ENCODE measurements at places on chromosomes 7 and 10.

DNA sequence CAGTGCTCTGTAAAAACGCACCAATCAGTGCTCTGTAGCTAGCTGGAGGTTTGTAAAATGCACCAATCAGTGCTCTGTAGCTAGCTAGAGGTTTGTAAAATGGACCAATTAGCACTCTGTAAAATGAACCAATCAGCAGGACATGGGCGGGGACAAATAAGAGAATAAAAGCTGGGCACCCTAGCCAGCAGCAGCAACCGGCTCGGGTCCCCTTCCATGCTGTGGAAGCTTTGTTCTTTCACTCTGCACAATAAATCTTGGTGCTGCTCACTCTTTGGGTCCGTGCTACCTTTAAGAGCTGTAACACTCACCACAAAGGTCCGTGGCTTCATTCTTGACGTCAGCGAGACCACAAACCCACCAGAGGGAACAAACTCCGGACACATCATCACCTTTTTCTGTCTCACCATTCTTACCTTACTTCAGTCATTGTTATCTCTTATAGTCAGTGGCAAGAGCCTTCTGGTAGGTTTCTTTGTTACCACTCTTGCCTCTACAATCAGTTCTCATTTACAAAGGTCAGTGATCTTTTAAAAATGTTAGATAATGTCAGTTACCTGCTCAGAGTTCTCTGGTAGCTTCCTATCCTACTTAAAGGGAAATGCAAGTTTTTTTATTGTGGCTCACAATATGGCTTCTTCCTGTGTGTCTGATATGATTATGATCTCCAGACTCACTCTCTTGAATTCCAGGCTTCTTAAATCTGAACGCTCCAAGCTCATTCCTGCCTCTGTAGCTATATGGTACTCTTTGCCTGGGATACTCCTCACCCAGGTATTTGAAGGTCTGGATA is 4.5 kb downstream of the STAM start:
- H3K4me1 ChIP-seq = peaks cover 19% of the 10 kb centered on the region
- no peak overlapping the region for H3K27ac ChIP-seq
- no peaks in the 10 kb centered on the region for H3K27me3 ChIP-seq
- no peak overlapping the region for H3K4me3 ChIP-seq

DNA sequence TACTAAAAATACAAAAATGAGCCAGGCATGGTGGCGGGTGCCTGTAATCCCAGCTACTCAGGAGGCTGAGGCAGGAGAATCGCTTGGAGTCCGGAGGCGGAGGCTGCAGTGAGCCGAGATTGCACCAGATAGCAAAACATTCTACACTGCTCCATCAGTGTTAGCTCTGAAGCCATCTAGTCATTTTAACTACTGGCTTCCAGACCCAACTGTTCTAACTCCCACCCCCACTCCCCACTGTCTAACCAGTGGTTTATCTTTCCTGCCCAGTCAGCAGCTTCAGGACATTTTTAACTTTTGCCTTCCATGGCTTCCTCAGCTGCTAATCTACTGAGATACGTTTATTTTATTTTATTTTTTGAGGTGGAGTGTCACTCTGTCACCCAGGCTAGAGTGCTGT is 6.2 kb upstream of the FRAT1 start:
- no peak overlapping the region for H3K27ac ChIP-seq
- H3K27me3 ChIP-seq = no peaks in the 10 kb centered on the region
- no peak for DNase-seq
- H3K4me3 ChIP-seq = no peak overlapping the region

DNA sequence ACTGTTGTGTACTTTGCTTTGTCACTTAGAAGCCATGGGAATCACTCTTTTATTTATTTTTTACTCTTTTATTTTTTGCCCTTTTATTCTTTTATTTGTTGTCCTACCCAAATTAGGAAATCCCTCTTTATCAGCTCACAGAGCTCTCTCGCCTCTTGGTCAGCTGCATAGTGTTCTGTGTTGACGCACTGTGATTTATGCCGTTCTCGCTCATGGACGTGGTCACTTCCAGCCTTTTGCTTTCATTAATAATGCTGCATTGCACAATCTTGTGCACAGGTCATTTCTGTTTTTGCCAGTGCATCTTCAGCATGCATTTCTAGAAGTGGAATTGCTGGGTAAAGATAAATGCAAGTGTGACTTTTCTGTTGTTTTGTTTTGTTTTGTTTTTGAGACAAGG is 42.3 kb downstream of the FBH1 start:
- no peaks in the 10 kb centered on the region for H3K27me3 ChIP-seq
- H3K4me3 ChIP-seq = no peak overlapping the region
- peak overlapping the region; percentile 70 for H3K27ac ChIP-seq
- DNase-seq = no peak
- peaks cover 10% of the 10 kb centered on the region for H3K4me1 ChIP-seq
- H3K36me3 ChIP-seq = peaks cover 19% of the 10 kb centered on the region

GRCh38 chr7:43938892-43939482 is 12.8 kb downstream of the UBE2D4 start:
- H3K4me3 ChIP-seq = no peak overlapping the region
- H3K27me3 ChIP-seq = no peaks in the 10 kb centered on the region
- DNase-seq = no peak
- H3K36me3 ChIP-seq = no peaks in the 10 kb centered on the region
- peaks cover 17% of the 10 kb centered on the region for H3K4me1 ChIP-seq

GRCh38 chr10:13346283-13347042 is 1.6 kb downstream of the SEPHS1 start:
- H3K27me3 ChIP-seq = no peaks in the 10 kb centered on the region
- no peak for DNase-seq
- no peaks in the 10 kb centered on the region for H3K36me3 ChIP-seq
- H3K27ac ChIP-seq = peak overlapping the region; percentile 88
- H3K4me1 ChIP-seq = peaks cover 3% of the 10 kb centered on the region

DNA sequence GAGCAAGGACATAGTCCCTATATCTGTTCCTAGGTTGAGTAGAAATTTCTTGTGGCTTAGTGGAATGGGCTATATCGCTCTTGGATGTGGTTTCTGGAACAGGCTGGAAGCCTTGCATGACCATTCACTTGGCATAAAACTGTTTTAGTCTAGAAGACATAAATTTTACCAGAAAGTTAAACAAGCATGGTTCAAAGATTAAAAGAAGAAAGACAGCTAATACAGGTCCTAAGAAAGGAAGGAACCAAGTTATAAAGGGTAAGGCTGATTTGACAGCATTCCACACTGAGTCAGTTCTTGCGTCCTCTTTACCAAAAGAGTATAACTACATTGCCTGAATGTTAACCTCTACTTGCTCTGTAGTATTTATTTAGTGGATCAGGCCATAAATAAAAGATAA is 724.2 kb downstream of the SORCS1 start:
- no peak overlapping the region for H3K27ac ChIP-seq
- no peaks in the 10 kb centered on the region for H3K36me3 ChIP-seq
- no peak for DNase-seq
- H3K4me1 ChIP-seq = no peaks in the 10 kb centered on the region
- no peak overlapping the region for H3K4me3 ChIP-seq

- no peak overlapping the region for H3K27ac ChIP-seq
- no peaks in the 10 kb centered on the region for H3K4me1 ChIP-seq
- H3K4me3 ChIP-seq = no peak overlapping the region
- no peak for DNase-seq
- peaks cover 6% of the 10 kb centered on the region for H3K36me3 ChIP-seq
Observed at GRCh38 chr10:27035163-27035562, 65.1 kb downstream of the ANKRD26 start.

DNA sequence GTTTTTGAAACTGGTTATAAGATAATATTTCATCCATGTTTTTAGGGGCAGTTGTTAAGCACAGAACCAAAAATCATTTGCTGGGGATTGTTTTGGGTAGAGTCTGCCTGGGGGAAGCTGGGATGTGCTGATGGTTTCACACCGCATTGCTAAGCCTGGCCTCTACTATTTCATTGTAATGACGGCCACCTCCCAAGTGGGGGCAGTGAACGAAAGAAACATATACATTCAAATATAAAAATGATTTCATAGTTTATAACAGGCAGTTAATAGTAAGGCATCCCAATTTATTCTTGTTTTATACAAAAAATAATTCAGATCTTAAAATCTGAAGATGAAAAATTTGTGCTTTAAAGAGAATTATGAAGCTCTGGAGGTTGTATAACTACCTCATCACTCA is 750.8 kb downstream of the REEP3 start:
- DNase-seq = no peak
- no peak overlapping the region for H3K27ac ChIP-seq
- H3K27me3 ChIP-seq = no peaks in the 10 kb centered on the region

- H3K27me3 ChIP-seq = no peaks in the 10 kb centered on the region
- no peak overlapping the region for H3K27ac ChIP-seq
- no peaks in the 10 kb centered on the region for H3K36me3 ChIP-seq
Observed at GRCh38 chr7:88243345-88243909, 23.6 kb upstream of the SRI start.

- no peak overlapping the region for H3K27ac ChIP-seq
- no peaks in the 10 kb centered on the region for H3K36me3 ChIP-seq
- no peaks in the 10 kb centered on the region for H3K4me1 ChIP-seq
- H3K4me3 ChIP-seq = no peak overlapping the region
- no peaks in the 10 kb centered on the region for H3K27me3 ChIP-seq
- DNase-seq = no peak
Observed at GRCh38 chr10:14723052-14723689, 51.5 kb downstream of the FAM107B start.

- no peak overlapping the region for H3K27ac ChIP-seq
- no peaks in the 10 kb centered on the region for H3K4me1 ChIP-seq
- DNase-seq = no peak
- no peaks in the 10 kb centered on the region for H3K36me3 ChIP-seq
- H3K4me3 ChIP-seq = no peak overlapping the region
Observed at GRCh38 chr10:55146032-55146431, 345.0 kb upstream of the PCDH15 start.

DNA sequence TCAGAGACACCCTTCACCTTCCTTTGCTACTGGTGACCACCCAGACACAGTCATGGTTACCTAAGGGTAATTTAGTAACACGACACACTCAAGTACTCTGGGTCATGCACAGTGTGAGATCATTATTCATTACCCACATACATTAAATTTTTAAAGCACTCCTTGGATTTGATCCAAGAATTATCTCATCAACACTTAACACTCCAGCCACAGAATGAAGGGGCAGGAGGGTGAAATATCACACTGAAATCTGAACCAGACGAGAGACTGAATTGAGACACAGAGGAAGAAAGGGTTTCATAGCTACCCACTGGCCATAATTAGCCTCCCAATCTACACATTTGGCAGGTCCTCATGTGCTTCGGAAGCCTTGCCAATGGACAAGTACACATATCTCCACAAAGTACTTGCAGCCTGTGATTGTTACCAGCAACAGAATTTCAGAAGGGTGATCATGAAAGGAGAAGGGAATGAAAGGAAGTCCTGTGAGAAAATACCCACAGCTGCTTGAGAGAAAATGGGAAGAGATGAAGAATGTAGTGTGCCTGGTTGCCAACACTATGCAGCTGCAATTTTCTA is 189.3 kb downstream of the POLR1F start:
- no peak overlapping the region for H3K27ac ChIP-seq
- H3K36me3 ChIP-seq = no peaks in the 10 kb centered on the region
- no peaks in the 10 kb centered on the region for H3K4me1 ChIP-seq

GRCh38 chr10:88660598-88660884 is 3.7 kb upstream of the LIPF start:
- H3K27ac ChIP-seq = no peak overlapping the region
- H3K27me3 ChIP-seq = no peaks in the 10 kb centered on the region
- H3K36me3 ChIP-seq = no peaks in the 10 kb centered on the region

DNA sequence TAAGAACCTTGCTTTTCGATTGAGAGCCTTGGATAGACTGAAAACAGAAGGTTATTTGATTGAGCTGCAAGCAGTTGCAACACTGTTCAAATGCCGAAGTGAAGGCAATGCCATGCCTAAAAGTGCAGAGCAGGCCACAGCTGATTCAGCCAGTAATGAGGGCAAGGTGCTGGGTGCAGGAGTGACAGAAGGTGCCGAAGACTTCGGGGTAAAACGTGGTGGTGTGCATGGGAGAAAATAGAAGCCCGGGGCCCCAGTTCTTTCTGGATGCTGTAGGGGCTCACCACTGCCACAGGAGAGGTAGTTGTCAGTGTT is 43.6 kb upstream of the GATAD1 start:
- H3K27me3 ChIP-seq = no peaks in the 10 kb centered on the region
- no peaks in the 10 kb centered on the region for H3K36me3 ChIP-seq
- H3K4me3 ChIP-seq = no peak overlapping the region

DNA sequence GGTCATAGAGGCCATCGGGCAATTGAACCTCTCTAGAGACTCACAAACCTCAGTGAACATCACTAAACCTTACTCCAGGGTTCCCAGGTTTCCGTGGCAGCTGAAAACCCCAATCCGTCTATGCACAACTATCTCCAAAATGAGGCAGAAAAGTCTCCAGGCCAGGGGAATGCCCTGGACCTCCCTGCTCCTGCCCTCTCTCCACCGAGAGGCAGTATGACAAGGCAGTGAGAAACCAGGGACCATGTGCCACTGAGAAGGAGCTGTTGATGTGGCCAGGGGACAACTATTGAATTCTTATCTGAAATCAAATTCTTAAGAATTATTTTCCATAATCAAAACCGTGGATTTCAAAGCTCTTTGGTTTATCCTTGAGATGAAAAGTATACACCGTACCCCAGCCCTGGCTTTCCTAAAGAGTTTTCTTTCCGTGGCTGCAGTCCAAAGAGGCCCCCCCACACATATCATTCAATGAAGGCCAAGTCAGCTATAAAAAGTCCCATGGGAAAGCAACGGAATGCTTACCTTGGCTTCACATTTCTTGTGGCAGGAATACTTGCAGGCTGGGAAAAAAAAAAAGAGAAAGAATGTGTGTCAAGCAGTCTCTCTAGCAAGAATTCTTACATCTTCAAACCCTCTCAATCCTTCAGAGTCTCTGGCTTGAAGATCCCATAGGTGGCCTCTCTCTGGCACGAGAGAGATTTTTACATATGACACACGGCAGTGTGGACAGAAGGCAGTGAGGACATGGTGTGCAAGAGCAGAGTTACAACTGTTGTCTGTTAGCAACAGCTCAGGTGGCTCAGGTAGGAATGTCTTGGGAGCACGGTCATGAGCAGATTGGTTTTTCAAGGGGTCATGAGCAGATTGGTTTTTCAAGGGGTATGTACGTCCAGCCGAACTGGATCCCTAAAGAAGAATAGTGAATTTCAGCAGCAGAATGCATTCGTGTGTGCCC is 75.2 kb downstream of the TNS3 start:
- no peaks in the 10 kb centered on the region for H3K27me3 ChIP-seq
- H3K4me1 ChIP-seq = peaks cover 25% of the 10 kb centered on the region

GRCh38 chr10:111319866-111320265 is 243.0 kb downstream of the ADRA2A start:
- H3K4me3 ChIP-seq = no peak overlapping the region
- no peaks in the 10 kb centered on the region for H3K4me1 ChIP-seq
- H3K27ac ChIP-seq = no peak overlapping the region
- no peaks in the 10 kb centered on the region for H3K27me3 ChIP-seq
- no peak for DNase-seq

DNA sequence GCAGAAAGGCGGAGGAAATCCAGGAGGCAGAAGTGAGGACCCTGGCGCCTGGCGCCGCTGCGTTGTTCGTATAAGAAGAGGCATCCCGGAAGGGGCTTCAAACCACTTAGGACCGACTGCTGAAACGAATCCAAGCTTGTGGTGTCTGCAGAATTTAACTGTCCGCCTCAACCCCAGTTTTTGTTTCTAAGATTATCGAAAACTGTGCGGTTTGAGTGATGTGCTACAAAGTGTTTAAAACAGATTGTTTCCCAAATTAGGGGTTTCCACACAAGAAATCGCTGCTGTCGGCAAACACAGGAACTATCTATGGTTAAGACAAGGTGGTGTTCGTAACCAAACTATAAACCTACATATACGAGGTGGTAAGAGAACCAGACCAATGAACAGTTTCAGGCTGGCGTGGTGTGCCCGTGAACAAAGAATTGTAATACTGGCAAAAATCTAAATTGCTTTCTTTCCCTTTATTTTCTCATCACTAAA is 835 bp upstream of the DGKI start:
- no peaks in the 10 kb centered on the region for H3K27me3 ChIP-seq
- H3K4me1 ChIP-seq = peaks cover 7% of the 10 kb centered on the region
- H3K36me3 ChIP-seq = peaks cover 2% of the 10 kb centered on the region
- no peak overlapping the region for H3K4me3 ChIP-seq
- H3K27ac ChIP-seq = no peak overlapping the region
- no peak for DNase-seq

All from liver (tissue), 10 donors.